ENCODE measurements at places on chromosomes 12 and 14.

DNA sequence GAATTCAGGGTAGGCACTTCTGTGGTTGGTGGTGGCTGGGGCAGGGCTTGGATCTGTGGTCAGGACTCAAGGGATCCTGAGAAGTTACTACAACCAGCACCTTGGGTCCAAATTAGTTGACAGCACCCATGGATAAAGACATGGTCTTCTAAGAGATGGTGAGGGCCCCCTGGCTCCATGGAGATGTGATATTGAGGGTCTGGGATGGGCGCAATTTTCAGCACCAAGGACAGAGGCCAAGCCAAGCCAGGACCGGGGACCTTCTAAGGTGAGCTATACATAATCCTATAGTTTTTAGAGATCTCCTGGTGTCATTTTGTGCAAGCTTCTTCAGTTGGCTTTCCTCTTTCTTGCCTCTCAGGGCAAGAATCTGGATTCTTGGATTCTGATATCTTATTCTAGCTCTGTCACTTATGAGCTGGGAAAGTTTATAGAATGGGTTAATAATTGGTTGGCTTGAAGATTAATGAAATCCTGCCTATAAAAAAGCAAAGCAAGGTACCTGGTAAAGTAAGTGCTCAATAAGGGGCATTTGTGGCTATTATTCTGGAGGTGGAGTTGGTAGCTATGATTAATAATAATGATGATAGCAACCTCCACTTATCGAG, 130.1 kb upstream of the LHX5 start:
- no peak for DNase-seq

GRCh38 chr12:6206327-6206726, 6.1 kb downstream of the CD9 start:
- no peak for DNase-seq

- DNase-seq = no peak
Measured at GRCh38 chr14:64944041-64944440, 1.5 kb upstream of the GPX2 start.

DNA sequence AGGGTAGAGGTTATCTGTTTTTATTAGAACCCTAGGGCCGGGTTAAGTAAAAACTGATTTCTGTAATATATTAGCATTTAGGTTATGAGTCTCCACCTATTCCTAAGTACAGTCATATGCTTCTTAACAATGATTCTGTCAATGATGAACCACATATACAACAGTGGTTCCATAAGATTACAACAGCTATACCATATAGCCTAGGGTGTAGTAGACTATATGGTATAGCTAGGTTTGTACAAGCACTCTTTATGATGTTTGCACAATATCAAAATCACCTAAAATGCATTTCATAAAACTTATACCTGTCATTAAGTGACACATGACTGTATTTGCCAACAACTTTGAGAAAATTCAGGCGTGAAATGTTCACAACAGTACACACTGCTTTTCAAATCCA, 110.6 kb downstream of the RPL10L start:
- no peak for DNase-seq

DNA sequence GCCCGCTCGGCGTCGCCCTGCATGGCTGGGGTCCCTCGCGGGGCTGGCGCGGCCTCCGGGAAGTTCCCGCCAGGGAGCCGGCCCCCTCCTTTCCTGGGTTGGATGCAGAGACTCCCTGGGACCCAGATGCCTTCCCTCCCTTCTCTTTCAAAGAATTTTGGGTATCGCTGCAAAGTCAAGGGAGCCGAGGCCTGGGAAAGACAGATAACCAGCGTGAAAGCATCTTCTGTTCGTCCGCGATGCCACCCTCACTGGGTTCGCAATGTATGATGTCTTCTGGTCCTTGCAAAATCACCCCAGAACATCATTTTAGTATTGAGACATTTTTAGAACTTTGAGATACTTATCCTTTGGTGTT, 451 bp downstream of the IRAK3 start:
- DNase-seq = no peak

GRCh38 chr12:11040162-11040561, 9.0 kb upstream of the TAS2R31 start:
- no peak for DNase-seq

GRCh38 chr12:11577658-11578260, 71.7 kb upstream of the ETV6 start:
- no peak for DNase-seq

DNA sequence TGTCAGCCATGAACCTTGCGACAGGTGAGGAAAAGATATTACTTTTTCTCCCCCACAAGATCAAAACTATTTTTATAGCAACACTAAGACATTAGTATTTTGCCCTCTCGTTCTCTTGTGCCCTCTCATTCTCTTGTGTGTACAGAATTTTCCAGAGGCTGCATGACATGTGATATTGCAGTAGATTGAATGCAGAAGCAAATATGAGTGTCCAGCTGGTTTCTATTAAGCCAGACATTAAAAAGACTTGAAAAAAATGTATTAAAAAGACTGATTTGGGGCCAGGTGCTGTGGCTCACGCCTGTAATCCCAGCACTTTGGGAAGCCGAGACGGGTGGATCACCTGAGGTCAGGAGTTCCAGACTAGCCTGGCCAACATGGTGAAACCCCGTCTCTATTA, 63.7 kb upstream of the ZFP36L1 start:
- no peak for DNase-seq

- no peak for DNase-seq
Measured at GRCh38 chr12:72738811-72739210, 466.6 kb downstream of the TRHDE start.

- DNase-seq = no peak
Measured at GRCh38 chr12:97324471-97324870, 138.1 kb upstream of the RMST start.
